ENCODE measurements at places on chromosomes 2 and 18.

DNA sequence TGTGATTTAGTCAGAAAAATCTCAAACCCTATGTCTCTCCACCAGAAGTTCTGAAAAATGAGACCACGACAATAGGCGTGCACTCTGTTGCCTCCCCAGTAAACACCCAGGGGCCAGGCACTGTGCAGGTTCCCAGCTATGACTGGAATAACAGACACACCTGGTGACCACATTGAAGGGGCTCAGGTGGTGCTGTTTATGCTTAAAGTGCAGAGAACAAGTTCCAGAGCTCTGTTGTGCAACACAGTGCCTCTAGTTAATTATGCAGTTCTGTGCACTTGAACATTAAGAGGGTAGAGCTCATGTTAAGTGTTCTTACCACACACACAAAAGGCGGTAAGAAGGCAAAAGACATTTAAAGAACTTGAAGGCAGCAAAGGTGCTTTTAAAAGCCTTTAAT, 52.6 kb upstream of the AFF3 start:
- no peak for DNase-seq

DNA sequence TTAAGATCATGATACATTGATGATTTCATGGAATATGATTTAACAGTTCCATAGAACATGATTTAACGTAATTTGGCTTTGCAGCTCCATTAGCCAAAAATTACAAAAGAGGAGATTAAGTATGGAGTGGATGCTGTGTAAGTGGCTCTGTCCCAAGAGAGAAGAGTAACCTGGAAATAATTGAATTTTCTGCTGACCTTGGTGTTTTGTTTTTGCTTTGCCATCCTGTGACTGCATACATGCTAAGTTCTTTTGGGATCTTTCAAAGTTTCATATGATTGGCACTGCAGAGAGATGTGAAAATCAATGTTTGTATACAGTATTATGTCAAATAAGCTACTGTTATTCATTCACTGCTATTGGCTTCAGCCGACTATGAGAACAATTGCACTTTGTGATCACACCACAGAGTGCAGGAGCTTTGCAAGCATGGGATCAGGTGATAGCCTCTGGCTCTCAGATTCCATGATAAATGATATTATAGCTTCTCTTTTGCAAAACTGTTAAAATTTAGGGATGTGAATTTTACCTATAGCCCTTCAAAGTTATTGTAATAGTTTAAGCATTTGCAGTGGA, 46.1 kb upstream of the TMEM87B start:
- DNase-seq, result no peak

- DNase-seq, result no peak
Observed at GRCh38 chr2:208552943-208553342, 146.4 kb downstream of the PTH2R start.

DNA sequence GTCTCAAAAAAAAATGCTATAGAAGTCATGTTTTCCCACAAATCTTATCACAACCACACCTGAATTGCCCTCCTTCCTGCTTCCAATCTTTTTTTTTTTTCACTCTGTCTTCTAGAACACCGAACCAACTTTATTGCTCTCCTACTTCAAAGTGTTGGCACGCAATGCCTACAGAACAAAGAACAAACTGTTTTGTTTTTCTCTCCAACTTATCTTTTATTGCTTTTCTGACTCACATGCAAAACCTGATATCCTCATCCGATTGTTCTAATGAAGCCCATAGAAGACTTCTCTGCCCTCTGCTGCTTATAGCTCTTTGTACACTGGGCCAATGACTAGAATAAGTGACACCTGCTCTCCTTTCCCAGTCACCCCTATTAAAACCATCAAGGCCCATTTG, 602.8 kb downstream of the EPHA4 start:
- no peak for DNase-seq

DNA sequence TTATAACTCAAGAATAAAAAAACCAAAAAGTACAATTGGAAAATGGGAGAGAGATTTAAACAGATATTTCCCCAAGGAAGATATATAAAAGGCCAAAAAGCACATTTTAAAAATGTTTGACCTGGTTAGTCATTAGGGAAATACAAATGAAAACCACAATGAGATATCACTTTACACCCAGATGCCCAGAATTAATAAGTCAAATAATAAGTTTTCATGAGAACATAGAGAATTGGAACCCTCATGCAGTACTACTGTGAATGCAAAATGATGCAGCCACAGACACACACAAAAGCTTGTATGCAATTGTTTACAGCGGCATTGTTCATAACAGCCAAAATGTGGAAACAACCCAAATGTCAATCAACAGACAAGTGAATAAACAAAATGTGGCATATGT, 165.9 kb downstream of the ZNF385B start:
- DNase-seq, result no peak

DNA sequence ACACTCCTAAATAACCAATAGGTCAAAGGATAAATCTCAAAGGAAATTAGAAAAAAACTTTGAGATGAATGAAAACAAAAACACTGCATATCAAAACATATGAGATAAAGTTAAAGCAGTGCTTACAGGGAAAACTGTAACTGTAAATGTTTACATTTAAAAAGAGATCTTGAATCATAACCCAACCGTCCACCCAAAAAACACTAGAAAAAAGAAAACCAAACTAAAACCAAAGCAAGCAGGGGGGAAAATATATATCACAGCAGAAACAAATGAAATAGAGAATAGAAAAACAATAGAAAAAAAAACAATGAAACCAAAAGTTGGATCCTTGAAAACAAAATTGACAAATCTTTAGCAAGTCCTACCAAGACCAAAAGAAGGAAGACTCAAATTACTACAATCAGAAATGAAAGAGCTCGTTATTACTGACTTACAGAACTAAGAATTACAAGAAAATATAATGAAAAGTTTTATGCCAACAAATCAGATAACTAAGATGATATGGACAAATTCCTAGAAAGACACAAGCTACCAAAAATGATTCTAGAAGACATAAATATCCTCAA, 65.6 kb downstream of the TLK1 start:
- DNase-seq, result no peak

- DNase-seq, result no peak
Observed at GRCh38 chr2:69668598-69668997, 25.1 kb upstream of the AAK1 start.

- no peak for DNase-seq
Observed at GRCh38 chr18:58562146-58562998, 66.5 kb downstream of the ALPK2 start.

- no peak for DNase-seq
Observed at GRCh38 chr2:205744074-205744591, 61.8 kb downstream of the NRP2 start.

DNA sequence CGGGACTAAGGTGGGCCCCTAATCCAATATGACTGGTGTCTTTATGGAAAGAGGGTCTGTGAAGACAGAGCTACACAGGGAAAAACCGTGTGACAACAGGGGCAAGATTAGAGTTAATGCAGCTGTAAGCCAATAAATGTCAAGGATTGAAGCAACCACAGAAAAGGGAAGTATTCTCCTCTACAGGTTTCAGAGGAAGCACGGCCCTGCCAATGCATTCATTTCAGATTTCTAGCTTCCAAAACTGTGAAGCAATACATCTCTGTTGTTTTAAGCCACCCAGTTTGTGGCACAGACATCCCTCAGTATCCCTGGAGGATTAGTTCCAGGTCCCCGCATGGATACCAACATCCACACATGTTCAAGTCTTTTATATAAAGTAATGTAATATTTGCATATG, 48.8 kb downstream of the SPP2 start:
- DNase-seq, result no peak

- no peak for DNase-seq
Observed at GRCh38 chr2:53670331-53670730, 97.3 kb upstream of the CHAC2 start.

- no peak for DNase-seq
Observed at GRCh38 chr18:51639541-51639940, 442.1 kb upstream of the MEX3C start.

DNA sequence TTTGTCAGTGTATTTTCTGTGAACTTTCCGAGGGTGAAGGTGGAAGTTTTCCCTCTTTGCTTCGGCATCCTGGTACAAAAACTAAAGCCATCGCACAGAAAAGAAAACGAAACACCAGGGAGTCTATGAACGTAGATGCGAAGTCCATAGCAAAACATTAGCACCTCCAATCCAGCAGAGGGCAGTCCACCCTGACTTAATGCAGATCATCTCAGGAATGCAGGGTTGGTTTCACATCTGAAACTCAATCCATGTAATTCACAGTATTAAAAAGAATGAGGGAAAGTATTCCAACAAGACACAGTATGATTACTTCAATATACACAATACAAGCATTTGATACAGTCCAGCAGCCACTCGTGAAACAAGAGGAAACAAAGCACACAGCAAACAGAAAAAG, 70.8 kb downstream of the RTP5 start:
- no peak for DNase-seq

- no peak for DNase-seq
Observed at GRCh38 chr2:207718521-207718920, 7.1 kb downstream of the CCNYL1 start.

GRCh38 chr18:21105936-21106335, 5.7 kb downstream of the ROCK1 start:
- no peak for DNase-seq

DNA sequence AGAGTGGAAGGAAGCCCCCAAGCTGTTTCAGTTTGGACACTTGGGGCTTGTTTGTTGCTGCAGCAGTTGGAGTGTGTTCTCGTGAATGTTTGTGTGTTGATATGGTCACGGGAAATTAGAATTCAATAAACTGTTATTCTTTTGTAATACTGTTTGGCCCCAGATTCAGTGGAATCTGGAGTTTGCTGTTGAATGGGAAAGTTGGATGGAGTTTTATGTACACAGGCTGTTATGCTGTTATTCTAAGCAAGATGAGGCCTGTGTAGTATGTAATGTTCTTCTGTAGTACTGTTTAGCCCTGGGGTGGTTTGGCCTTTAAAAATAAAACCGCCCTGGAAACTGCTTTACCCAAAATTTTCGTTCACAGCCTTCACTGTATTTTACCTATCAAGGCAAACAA, 810.4 kb upstream of the HS6ST1 start:
- DNase-seq, result no peak

DNA sequence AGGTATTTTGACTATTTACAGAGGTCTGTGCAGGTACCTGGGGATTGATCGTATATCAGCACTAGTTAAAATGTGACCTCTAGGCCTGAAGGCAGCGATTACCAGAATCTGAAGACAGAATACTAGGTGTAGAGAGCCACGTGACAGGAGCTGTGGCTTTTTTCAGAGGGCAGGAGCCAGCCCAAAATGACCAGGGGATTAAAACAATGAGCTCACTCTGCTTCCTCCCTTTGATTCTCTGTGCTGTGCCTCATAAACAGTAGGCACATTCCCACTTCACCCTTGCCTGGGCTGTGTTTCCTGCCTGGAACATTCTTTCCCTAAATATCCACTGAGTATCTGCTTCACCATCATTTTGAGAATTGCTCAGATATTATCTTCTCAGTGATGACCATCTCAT, 15.2 kb downstream of the ITGAV start:
- no peak for DNase-seq

GRCh38 chr2:31312898-31313297, 78.9 kb downstream of the EHD3 start:
- no peak for DNase-seq

DNA sequence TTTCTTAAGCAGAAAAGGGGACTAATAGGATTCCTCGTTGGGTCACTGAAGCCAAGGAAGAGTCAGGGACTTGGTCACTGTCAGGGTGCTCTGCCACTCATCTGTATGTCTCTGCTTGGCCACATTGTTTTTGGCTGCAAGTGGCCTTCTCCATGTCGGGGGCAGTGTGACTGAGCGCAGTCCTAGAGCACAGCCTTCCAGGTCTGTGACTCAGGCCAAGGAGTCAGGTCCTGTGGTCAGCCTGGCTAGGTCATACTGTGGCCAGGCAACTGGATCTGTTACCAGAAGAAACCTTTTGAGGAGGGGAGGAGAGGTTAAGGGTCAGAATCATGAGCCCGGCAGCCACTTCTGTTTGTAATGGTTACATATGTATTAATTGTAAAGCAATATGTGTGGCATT, 61.3 kb downstream of the GALNT1 start:
- DNase-seq, result no peak

GRCh38 chr18:7876354-7877104, 309.4 kb downstream of the PTPRM start:
- no peak for DNase-seq

GRCh38 chr2:9982248-9982647, 30.8 kb downstream of the GRHL1 start:
- no peak for DNase-seq

- no peak for DNase-seq
Observed at GRCh38 chr18:5620289-5620688, 76.5 kb upstream of the EPB41L3 start.

- DNase-seq, result no peak
Observed at GRCh38 chr2:85777441-85777861, 23.7 kb downstream of the ATOH8 start.

GRCh38 chr2:18540872-18541271, 19.6 kb downstream of the RDH14 start:
- no peak for DNase-seq

DNA sequence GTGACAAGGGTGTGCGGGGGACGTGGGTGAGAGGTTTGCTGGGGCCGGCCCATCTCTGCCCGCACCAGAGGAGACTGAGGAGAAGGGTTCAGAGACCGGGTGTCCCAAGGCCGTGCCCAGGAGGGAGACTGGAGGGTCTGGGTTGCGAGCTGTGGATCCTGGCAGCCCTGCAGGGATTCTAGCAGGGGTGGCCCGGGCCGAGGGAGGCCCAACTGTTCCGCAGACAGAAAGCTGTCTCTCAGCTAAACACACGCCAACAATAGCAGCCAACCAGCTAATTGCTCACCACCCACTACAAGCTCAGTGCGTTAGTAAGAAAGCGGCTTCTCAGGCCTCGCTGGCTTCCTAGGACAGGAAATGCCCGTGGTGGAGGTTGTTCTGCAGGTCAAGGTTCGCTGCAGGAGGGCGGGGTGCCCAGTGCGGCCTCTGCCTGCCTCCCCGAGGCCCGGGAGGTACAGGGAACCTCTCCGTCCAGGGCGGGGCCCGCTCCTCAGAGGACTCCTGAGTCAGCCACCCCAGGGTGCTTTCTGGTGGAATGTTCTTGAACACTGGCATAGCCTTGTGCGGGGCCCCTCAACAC, 282.0 kb upstream of the PXDN start:
- no peak for DNase-seq

DNA sequence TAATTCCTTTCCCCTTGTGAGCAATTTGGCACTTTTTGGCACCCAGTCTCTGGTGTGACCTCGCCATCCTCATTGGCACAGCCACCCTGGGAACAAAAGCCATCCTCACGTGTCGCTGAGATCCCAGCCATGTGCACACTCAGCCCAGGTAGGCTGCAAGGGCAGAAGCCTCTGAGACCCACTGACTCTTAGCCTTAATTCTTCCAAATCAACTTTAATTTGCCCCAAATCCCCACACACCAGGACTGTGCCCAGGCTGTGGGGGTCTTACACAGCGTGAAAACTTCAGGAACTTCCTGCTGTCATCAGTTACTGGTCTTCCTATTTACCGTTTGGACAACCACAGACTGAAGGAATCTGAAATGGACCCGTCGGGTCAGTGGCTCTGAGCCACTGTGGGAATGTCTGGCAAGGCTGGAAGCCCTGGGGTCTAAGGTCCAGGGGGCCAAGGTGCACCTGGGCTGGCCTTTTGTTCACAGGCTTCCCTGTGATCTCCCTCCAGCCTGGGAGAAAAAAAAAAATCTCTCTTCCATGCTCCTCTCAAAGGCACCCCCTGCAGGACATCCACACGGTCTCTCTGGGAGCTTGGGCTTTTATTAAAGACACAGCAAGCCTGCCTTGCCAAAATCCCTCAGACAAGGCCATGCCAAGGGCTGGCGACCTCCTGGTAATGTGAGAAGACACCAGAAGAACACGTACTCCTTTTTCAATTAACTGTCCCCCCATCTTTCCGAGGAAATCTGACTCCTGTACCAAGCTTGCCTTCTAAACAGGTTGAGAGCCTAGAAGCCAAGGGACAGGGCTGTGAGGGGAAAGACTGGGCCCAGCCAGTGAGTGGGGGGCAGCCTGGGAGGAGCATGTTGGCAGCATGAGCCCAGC, 42.1 kb upstream of the LAPTM4A start:
- DNase-seq, result no peak
